ENCODE measurements at places on chromosomes 7 and 10.

- no peak for DNase-seq
These were observed 157.0 kb downstream of the DGKI start for GRCh38 chr7:137689761-137690160.

- no peak for DNase-seq
These were observed 73.6 kb upstream of the FAM20C start for GRCh38 chr7:118615-119391.

DNA sequence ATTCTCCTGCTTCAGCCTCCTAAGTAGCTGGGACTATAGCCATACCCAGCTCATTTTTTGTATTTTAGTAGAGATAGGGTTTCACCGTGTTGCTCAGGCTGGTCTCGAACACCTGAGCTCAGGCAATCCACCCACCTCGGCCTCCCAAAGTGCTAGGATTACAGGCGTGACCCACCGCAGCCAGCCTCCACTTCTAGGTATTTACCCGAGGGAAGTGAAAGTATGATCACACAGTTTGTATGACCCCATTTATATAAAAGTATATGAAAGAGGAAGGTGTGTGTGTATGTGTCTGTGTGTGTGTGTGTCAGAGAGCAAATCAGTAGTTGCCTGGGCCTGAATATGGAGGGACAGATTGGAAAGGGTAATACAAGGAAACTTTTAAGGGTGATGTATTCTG lies 2.0 kb upstream of the PURB start:
- no peak for DNase-seq

- peak; percentile 46 for DNase-seq
These were observed 41.6 kb downstream of the PDSS1 start for GRCh38 chr10:26739071-26739631.

DNA sequence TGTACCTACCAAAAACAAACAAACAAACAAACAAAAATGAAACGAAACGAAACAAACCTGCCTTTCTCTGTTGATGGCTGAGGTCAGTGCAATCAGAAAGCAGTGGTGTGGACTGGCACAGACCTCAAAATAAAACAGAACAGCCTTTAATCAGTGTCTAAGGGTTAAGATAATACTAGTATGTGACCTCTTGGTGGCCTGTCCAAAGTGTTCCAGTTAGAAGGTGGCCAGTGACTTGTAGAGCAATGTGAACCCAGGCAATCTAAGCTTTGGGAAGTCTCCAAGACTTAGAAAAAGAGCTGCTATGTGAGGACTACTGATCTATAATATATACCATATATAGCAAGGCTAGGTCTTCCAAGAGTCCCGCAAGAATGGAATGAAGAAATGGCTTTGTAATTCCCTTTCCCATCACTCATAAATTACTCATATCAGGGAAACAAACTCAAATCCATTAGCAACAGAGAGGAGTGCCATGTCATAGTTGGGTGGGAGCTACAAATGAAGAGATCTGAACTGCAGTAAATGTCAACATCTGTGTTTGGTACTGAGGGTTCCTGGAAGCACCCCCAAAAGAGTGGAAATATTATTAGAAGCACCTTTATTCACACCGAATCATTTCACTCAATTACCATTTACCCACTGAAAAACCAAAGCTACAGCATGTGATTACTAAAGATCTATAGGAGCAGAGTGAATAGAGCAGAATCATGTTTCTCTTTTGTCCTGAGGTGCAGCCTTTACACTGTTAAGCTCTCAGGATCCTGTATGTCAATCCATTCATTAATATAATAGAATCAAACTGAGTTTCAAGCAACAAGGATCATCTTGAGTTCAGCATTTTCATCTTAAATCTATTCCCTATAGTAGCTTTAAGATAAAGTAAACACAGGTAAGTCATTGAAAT lies 28.0 kb downstream of the ABLIM1 start:
- DNase-seq, result no peak
